ENCODE measurements at places on chromosomes 5 and 9.

GRCh38 chr9:137070201-137070905, at the start of gene SAPCD2:
SAPCD2 (minus strand) TSS chr9:137070557; CDS start chr9:137070460, 97 bp downstream.
- no peak for DNase-seq

- no peak for DNase-seq
These were observed 754.3 kb downstream of the TLE4 start for GRCh38 chr9:80326105-80326504.

DNA sequence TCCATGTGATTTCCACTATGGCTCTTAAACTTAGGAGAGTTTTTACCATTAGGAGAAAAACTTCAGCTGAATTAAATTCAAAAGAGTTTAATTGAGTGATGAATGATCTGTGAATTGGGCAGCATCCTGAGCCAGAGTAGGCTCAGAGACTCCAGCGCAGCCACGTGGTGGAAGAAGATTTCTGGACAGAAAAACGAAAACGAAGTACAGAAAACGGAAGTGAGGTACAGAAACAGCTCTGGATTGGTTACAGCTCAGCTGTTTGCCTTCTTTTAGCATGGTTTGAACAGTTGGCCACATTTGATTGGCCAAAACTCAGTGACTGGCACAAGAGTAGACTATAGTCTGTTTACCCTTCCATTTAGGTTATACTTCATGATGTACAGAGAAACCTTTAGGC, 69.2 kb upstream of the PLPP1 start:
- DNase-seq, result no peak

- peak; percentile 81 for DNase-seq
These were observed 11.9 kb downstream of the EEIG1 start for GRCh38 chr9:127968700-127969383.

DNA sequence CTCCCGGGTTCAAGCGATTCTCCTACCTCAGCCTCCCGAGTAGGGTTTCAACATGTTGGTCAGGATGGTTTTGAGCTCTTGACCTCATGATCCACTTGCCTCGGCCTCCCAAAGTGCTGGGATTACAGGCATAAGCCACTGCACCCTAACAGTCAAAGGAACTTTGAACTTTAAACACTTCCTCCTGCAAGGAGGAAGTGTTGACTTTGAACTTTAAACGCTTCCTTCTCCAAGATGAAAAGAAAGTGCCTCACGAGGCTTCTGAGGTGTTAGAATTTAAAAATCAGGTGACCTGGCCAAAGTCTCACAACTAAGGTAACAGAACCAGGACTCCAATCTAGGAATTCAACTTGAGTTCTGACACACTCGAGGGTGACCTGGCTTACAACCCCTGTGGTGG, 150.9 kb downstream of the BRINP1 start:
- no peak for DNase-seq

All from foreskin keratinocyte (primary cell).